ENCODE measurements at places on chromosomes 2 and 18.
A peak's percentile ranks its signal among the peaks of the same experiment; 100 is the strongest.

DNA sequence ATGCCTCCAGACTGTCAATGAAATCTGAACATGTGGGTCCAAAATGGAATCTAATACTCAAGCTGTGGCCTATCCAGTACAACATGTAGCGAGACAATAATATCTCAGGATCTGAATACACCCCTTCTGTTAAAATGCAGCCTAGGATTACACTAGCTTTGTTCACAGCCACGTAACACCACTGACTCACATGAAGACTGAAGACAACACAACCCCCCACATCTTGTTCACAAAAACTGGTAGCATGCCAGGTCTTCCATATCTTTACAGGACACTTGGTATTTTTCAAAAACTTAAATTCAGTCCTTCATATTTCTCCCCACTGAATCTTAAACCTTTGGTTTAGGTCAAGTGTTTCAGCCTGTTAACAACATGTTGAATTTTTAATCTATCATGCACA, 84.2 kb downstream of the SLC8A1 start:
- DNase-seq = no peak

DNA sequence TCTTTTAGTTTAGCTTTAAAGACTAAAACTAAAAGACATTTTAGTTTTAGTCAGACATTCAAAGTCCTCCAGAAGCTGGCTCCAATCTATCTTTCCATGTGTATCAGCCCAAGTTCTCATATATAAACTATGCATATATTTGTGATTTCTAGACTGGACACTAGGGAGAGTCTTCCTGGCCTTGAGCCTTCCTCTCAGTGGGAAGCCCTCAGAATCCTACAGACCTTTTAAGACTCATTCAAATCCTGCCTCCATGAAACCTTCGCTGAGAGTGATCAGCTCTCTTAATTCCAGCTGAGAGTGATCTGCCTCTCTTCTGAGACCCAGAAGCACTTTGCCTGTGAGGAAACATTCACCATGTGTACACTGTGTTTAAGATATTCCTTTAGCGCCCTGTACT, 452.7 kb downstream of the TGIF1 start:
- no peak for DNase-seq

DNA sequence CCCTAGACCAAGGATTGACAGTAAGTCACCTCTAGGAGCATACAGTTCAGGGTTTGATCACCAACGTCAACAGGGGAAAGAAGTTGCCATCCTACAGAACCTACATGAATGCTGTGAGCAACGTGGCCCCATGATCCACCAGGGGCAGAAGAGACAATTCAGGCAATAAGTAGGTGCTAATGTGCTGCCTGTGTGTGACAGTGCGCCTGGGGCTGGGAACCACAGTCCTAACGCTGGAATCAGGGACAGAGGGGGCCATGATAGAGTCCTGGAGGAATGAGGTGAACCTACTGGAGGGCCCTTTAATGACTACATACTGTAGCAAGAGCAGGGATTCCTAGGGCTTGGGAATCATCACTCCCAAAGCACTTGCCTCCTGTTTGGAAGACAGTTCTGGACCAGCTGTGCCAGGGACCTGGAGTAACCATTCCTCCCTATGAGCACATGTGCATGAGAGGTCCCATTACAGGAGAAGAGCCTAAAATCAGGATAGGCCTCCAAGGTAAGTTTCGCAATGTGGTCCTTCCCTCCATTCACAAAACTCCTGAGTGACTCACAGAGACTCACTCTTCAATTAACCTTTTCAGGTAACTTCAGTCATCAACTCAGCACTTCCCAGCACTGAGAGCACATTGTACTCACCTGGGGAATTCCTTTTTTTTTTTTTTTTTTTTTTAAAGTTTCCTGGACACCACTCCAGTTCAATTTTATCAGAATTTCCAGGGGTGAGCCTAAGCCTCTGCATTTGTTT, 214.0 kb downstream of the TMEM163 start:
- DNase-seq = no peak

- DNase-seq = no peak
Observed at GRCh38 chr2:54669677-54670484, 53.6 kb upstream of the EML6 start.

GRCh38 chr2:234496055-234496834, 636 bp downstream of the ARL4C start:
- peak; percentile 58 for DNase-seq

GRCh38 chr2:8316356-8316755, 365.5 kb upstream of the ID2 start:
- no peak for DNase-seq

DNA sequence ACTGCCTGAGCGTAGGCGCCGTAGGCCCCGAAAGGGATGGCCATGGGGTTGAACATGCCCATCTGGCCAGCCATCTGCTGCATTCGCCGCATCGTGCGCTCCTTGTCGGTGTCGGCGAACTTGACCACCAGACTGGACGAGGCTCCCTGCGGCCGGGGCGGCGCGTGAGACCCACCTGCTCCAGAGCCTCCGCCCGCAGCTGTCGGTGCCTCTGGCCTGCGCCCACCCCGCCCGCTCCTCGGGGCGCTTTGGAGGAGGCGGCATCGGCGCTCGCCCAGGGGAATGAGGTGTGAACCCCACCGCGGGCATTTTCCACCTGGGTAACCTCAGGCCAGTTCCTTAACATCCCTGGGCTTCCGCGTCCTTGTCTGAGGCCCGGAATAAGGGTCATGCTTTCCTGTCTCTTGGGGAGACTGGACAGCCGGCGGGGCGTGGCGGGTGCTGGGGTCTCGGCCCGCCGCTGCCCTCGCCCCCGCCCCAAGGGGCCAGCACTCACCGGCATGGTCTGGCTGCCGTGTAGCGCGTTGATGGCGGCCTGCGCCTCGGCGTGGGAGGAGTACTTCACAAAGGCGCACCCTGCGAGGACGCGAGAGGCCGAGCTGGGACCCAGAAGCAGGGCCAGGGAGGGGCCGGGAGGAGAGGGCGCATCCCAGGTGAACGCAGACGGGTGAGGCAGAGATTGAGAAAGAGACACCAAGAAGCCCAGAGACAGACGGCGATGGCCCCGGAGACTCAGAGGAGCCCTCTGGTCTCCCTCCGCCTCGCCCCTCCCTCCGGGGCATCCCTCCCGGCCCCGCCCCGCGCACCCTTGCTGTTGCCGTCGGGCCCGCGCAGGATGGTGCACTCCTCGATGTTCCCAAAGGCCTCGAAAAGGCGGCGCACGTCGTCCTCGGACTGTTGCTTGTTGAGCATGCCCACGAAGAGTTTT, 291.0 kb downstream of the CELF4 start:
- no peak for DNase-seq

DNA sequence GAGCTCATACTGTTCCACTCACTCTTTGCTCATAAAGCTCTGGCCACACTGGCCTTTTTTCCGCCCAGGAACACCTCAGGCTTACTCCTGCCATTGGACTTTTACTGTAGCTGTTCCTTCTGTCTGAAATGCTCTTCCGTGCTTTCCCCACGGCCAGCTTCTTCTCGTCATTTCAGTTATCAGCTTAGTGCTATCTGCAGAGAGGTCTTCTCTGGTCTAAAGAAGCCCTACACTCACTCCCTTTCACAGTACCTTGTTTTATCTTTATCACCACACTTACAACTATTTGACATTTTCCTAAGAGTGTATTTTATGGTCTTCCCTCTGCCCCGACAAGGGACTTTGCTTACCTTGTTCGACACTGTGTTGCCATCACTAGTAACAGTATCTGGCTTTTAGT, 388.1 kb upstream of the SPRED2 start:
- DNase-seq = no peak

- DNase-seq = no peak
Observed at GRCh38 chr2:150006591-150006990, 419.0 kb upstream of the MMADHC start.

GRCh38 chr2:159002462-159003111, 34.1 kb downstream of the TANC1 start:
- no peak for DNase-seq

Data from BE2C (cell line).